ENCODE measurements at places on chromosomes 11 and 22. TPM values are rescaled to one million over a fixed set of nuclear protein-coding genes. Genes with fewer than 3 reads are reported as not detected.

GRCh38 chr22:26888887-26889286, 231.5 kb downstream of the MIAT start:
- H3K4me1 ChIP-seq = no peaks in the 10 kb centered on the region
- no peak overlapping the region for H3K27ac ChIP-seq
- no peaks in the 10 kb centered on the region for H3K36me3 ChIP-seq
- no peak overlapping the region for H3K4me3 ChIP-seq

- no peaks in the 10 kb centered on the region for H3K27me3 ChIP-seq
- H3K4me3 ChIP-seq = peak overlapping the region; percentile 92
- H3K36me3 ChIP-seq = peaks cover 1% of the 10 kb centered on the region
- no peak overlapping the region for H3K27ac ChIP-seq
These were observed 522 bp downstream of the RHOG start for GRCh38 chr11:3840004-3840869.

- no peaks in the 10 kb centered on the region for H3K36me3 ChIP-seq
- no peak overlapping the region for H3K27ac ChIP-seq
- DNase-seq = peak; percentile 82
- H3K4me3 ChIP-seq = no peak overlapping the region
- H3K27me3 ChIP-seq = no peaks in the 10 kb centered on the region
These were observed 135.4 kb upstream of the LARGE1 start for GRCh38 chr22:34055525-34056200.

- H3K27ac ChIP-seq = no peak overlapping the region
- no peaks in the 10 kb centered on the region for H3K27me3 ChIP-seq
- DNase-seq = no peak
These were observed 4.6 kb downstream of the PICALM start for GRCh38 chr11:86064220-86064803.

Gene ELFN2
- total RNA-seq = 0.64 TPM

DNA sequence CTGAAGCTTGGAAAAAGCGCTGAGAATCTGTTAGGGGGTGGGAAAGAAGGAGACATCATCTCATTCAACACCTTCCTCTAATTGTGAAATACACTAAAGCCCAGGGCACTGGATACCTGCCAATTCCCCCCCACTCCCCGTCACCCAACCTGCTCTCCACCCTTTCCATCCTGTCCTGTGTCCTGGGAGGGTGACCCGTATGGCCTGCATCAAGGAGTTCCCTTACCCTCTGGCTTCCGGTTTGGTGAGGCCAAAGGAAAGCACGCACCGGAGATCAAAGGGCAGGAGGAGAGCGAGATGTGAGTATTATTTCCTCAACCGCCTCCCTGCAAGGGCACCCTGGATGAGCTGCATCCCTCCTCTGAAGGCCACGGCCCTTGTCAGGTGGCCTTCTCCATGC, 65.0 kb upstream of the PTPRJ start:
- no peaks in the 10 kb centered on the region for H3K36me3 ChIP-seq
- no peak overlapping the region for H3K27ac ChIP-seq
- no peak for DNase-seq
- H3K27me3 ChIP-seq = no peaks in the 10 kb centered on the region
- no peaks in the 10 kb centered on the region for H3K4me1 ChIP-seq
- no peak overlapping the region for H3K4me3 ChIP-seq

DNA sequence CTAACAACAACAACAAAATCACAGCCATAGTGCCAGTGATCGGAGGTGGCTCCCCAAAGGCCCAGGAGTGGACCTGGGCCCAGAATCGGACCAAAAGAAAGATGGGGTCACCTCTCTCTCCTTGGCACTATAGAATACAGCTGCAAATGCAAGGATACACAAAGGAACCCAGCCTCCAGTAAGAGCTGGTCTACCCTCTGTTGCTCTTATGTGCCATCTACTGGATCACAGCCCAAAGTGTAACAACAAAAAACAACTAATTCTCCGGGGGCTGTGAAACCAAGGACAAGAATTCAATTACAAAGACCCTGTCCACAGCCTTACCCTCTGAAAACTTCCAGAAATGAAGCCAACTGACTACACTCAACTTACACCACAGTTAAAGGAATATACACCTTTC, 21.6 kb downstream of the OR8G5 start:
- H3K36me3 ChIP-seq = no peaks in the 10 kb centered on the region
- H3K27me3 ChIP-seq = no peaks in the 10 kb centered on the region
- no peak overlapping the region for H3K27ac ChIP-seq
- no peak overlapping the region for H3K4me3 ChIP-seq
- DNase-seq = peak; percentile 35

Gene CDCA5
- total RNA-seq = 94.8 TPM

Gene SMCO4
- total RNA-seq = 41.1 TPM
